Cardiac muscle cell (in vitro differentiated cells and primary cell): ENCODE measurements at places on chromosomes 3 and 15. TPM values are rescaled to one million over a fixed set of nuclear protein-coding genes. Genes with fewer than 3 reads are reported as not detected.

DNA sequence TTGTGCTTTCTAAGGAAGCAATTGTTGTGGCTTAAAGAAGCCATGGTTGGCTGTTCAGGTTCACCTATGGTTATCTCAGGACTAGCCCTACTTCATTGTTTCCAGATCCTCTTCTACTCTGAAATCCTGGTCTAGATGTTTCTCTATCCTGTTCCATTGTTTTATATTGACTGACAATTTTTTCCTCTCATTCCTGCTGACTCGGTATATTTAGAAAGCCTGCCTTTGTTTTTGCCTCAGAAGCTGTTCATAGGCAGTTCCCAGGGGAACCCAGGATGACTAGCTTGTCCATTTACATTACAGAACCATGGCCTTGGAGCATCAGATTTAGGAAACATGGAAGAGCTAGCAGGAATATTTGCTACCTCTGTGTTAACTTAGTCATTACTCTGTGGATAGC lies 64.0 kb downstream of the SLC9C1 start:
- DNase-seq, result no peak

DNA sequence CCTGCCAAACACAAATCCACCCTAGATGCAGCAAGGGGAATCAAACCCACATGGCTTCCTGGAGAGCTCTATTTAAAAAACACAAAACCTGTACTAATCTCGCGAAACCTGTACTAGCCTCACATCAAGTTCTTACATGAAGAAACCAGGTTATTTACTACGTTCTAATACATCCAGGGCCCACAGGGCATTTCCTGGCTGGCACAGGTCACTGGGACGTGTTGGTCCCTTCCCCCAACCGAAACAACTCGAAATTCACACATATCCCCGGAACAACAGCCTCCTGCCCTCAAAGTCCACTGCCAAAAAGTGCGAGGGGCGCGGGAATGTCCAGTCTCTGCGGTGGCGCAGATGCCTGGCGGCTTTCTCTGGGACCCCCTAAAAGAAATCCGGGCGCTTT lies 955 bp downstream of the CDCP1 start:
- no peak for DNase-seq

GRCh38 chr3:179735321-179735720 lies 82.5 kb downstream of the USP13 start:
- DNase-seq, result no peak

DNA sequence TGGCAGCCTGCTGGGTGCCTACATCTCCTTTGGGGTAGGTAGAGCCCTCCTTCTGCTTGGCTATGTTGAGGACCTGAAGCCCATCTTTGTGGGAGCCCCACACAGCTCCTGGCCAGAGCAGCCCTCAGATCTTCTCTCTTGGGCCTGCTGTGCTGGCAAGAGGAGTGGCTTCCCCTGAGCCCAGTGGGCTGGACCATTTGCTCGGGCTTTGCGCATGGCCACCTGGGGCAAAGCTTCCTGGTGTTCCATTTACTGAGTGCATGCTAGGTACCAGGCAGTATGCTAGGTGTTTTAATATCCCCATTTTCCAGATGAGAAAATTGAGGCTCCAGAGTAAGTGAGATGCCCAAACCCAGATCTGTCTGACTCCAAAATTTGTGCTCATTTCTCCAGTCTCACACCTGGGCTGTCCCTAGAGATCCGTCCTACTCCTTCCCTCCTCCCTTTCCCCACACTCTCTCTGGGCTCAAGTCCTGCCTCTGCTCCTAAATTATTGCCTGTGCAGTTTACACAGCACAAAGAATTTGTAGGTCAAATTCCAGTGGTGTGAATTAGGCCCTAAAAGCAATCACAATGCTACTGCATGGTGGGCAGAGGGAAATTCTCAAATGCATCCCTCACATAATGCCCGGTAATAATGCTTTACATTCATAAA lies 39.7 kb downstream of the SLC28A1 start:
- no peak for DNase-seq

- DNase-seq, result no peak
Observed at GRCh38 chr15:77567202-77567601, 65.5 kb downstream of the LINGO1 start.

DAPK2 gene
- 0.51 TPM in 1 of 2 replicates, not detected in the other for polyA plus RNA-seq

TF gene
- polyA plus RNA-seq, result 1.4 and 3.0 TPM in 2 replicates

RTP4 gene
- not detected in 2 replicates for polyA plus RNA-seq

CCRL2 gene
- 5.3 and 10.4 TPM in 2 replicates for polyA plus RNA-seq

OXTR gene
- polyA plus RNA-seq, result 0.64 and 0.75 TPM in 2 replicates

HIGD2B gene
- 0.99 TPM in 1 of 2 replicates, not detected in the other for polyA plus RNA-seq

ZDHHC23 gene
- 2.9 and 7.9 TPM in 2 replicates for polyA plus RNA-seq

SNTN gene
- not detected in 2 replicates for polyA plus RNA-seq

MORC1 gene
- polyA plus RNA-seq, result not detected in 2 replicates
